Activated CD4-positive, alpha-beta T cell treated with anti-CD3 and anti-CD28 coated beads, Interleukin-2, amount 10 ng/mL, durations not matched to agents 24 days and 14 days (primary cell): ENCODE measurements at places on chromosomes 13 and 19. TPM values are rescaled to one million over a fixed set of nuclear protein-coding genes. Genes with fewer than 3 reads are reported as not detected.
A peak's percentile ranks its signal among the peaks of the same experiment; 100 is the strongest.

DNA sequence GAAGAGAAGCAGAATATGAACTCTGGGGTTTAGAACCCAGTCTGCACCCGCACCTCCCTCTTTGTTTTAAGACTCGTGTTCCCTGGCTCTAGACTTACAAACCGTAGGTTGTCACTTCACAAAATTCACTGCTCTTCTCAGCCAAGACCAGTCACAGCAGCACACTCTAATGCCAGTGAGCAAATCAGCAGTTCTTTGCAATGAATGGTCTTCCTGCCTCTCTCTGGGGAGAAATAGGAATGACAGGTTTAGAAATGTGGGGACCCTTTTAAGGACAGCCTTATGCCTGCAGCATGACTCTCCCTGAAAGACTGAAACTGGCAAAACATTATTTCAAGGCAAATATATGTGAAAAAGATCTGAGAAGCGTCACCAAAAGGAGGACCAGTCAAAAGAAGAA, 156.9 kb downstream of the KCTD15 start:
- DNase-seq, result no peak

DNA sequence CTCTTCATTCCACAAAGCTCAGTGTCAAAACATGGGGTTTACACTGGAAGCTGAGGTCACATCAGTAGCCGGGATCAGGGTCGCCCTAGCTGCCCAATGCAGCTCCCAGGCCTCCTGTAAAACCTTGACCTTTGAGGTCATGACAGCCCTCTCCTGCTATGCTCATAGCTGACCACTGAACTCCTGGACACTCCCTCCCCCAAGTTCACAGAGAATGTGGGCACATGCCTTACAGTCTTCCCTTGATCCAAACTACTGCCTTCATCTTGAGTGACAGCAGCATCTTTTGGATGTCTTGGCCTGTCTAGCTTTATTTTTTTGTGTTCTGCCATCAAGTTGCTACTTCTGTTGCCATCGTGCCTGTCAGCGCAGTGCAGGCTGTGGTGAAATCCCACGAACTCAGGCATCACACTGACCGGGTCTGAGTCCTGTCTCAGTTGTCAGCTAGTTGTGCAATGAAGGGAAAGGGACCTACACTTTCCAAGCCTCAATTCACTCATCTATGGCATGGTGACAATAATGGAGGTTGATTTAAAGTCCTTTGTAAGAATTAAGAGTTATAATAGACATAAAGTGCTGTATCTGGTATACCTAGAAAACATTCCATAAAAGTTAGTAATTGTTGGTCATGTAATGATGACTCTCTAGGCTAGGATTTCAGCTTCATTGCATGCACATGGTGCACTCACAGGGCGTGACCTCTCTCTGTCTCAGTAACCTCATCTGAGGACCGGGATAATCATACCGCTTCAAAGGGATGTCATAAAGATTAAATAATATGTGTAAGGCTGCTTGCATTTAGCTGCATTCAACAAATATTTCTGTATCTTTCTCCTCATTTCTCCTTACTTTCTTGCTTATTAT, 16.4 kb upstream of the ALOX5AP start:
- DNase-seq, result no peak

FBXO46 gene
- 34.2 and 34.7 TPM in 2 replicates for total RNA-seq

- no peak for DNase-seq
Measured at GRCh38 chr13:41858780-41859179, 102.1 kb downstream of the VWA8 start.

C13orf42 gene
- not detected in 2 replicates for total RNA-seq

SLC10A2 gene
- not detected in 2 replicates for total RNA-seq

DNA sequence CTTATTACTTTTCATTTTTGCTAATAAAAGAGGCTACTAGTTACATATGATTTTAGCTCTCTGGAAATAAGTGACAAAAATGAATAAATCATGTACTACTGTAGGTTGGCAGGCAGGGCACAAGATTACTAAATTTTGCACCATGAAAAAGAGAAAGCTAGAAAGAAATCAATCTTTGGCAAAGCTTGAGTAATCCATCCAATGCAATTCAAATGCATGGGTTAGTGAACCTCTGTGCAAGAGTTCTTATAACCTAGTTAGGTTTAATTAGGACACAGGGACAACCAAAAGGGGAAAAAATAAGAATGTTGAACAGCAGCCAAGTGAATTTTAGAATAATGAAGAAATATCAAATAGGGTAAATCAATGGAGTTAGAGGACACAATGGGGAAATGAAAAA, 305.5 kb downstream of the DCT start:
- no peak for DNase-seq

IGFL3 gene
- total RNA-seq, result not detected in 2 replicates

P2RY11 gene
- total RNA-seq, result 61.1 and 62.5 TPM in 2 replicates

DNA sequence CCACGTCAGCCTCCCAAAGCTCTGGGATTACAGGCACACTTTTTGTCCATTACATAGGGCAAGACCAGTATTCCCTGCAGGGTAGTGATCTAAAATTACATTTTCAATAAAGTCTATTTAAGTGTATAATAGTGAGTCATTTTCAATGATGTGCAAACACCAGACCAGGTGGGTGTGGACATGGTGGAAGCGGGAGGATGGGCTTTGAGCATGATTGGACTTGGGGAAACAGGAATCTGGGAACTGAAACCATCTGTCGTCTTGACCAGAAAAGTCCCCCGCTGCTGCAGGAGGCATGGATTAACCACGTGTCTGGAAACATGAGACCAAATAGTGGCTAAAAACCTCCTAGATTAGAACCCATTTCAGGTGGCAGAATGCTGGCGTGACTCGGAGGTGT, 4.9 kb downstream of the FXYD3 start:
- no peak for DNase-seq

GRCh38 chr13:75882261-75882660, 246.1 kb downstream of the LMO7 start:
- no peak for DNase-seq

DNA sequence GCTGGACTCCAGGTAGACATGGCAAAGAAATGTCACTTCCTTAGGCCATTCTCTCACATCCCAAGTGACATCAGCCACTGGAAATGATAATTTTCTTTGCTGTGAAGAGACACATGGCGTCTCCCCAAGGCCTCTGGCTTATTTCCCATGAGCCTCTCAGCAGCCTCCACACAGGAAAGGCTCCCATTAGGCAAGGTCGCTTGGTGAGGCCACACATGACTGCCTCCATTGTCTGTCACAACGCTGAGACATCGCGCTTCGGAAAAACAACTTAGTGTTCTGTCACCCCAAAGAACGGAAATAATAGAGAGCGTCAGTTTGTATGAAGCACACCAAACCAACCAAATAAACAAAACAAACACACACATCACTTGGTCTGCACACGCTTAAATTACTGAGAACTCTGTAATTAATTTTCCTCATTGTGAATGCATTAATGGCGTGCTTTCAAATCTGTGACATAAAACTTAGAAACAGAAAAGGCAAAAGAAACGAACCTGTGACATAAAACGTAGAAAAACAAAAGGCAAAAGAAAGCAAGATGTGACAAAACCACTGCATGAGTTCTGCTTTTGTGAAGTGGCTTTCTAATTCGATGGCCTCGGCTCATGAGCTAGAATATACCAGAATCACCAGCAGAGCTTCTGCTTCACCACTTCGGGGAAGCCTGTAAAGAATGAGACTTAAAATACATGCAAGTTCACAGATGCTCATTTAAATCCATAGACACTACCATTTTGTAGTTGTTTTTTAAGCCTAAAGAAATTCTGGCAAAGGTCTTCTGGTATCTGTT, 404.2 kb upstream of the SGCG start:
- no peak for DNase-seq

DNA sequence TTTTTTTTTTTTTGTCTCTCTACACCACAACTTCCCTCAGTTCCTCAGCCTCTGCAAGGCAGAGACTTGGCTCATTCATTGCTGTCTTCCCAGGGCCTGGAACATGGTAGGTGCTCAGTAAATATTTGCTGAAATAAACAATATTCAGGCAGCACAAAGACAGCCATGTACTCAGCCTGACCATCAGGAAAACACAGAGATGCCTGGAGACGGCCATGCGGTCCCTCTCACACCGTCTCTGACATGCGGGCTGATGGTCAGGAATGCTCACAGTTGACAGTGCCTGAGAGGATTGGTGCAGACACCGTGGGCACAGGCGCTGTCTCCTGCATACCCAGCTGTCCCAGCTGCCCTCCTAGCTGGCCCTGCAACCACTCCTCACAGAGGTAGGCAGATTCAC, 924 bp downstream of the PRAM1 start:
- no peak for DNase-seq

- DNase-seq, result peak; percentile 73
Measured at GRCh38 chr13:71867131-71867814, at the start of gene DACH1. Gene DACH1, minus strand, starts transcription at chr13:71867204.
